ENCODE measurements at places on chromosomes 7 and 10.

DNA sequence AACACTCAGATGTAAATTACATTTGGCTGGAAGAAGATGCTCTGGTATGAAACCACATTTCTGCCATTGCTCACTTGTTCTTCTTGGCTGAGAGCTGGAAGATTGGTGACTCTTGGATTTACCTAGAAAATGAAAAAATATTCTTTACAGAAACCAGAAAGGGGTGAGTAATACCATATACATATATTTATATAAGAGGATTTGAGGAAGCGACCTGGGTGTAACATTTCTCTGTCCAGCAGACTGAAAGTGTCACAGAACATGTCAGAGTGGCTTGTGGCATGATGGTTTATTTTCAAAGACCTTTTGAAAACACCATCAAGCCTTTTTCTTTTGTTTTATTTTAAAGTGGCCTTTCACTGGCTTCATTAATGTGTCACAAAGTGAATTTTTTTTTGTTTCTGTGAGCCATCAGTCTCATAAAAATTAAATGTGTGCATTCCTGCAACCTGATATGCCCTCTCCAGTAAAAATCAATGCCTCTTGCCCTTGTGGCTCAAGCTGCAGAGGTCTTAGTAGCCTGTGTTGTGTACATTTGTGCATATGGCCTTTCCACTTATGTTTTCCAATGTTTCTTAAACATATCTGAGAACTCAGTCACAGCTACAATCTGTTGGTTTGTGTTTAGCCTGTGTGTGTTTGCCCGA lies 23.5 kb downstream of the CREB5 start:
- DNase-seq: no peak

DNA sequence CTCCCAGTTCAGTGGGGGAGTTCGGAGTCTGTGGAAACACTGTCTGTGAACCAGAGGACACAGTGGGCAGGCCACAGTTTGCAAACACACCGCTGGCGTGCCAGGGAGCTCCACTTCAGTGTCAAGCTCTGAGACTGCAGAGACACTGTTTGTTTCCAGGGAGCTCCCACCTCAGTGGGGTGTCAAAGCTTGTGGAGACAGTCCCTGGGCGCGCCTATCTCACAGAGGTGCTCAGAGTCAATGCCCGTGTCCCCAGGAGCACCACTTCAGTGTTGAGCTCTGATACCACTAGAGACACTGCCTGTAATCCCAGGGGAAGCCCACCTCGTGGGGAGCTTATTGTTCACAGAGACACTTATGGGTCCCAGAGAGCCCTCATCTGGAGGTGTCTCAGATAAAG lies 4.3 kb downstream of the MYO1G start:
- DNase-seq: no peak

- DNase-seq: no peak
These were observed 330.0 kb upstream of the GLI3 start for GRCh38 chr7:42567051-42567450.

GRCh38 chr10:101161494-101162299 lies 30.6 kb downstream of the TLX1 start:
- DNase-seq: peak; percentile 61

GRCh38 chr7:143181349-143181748 lies 1.9 kb upstream of the TAS2R39 start:
- no peak for DNase-seq

Measured in stimulated activated CD4-positive, alpha-beta T cell treated with anti-CD3 and anti-CD28 coated beads, Interleukin-4, amount 100 ng/mL, for 48 hours (primary cell).